H1 (cell line): ENCODE measurements at places on chromosomes 1 and 21. TPM values are rescaled to one million over a fixed set of nuclear protein-coding genes. Genes with fewer than 3 reads are reported as not detected.

IL12RB2 gene
- 0.88 and 1.4 TPM in 2 replicates for total RNA-seq

DNA sequence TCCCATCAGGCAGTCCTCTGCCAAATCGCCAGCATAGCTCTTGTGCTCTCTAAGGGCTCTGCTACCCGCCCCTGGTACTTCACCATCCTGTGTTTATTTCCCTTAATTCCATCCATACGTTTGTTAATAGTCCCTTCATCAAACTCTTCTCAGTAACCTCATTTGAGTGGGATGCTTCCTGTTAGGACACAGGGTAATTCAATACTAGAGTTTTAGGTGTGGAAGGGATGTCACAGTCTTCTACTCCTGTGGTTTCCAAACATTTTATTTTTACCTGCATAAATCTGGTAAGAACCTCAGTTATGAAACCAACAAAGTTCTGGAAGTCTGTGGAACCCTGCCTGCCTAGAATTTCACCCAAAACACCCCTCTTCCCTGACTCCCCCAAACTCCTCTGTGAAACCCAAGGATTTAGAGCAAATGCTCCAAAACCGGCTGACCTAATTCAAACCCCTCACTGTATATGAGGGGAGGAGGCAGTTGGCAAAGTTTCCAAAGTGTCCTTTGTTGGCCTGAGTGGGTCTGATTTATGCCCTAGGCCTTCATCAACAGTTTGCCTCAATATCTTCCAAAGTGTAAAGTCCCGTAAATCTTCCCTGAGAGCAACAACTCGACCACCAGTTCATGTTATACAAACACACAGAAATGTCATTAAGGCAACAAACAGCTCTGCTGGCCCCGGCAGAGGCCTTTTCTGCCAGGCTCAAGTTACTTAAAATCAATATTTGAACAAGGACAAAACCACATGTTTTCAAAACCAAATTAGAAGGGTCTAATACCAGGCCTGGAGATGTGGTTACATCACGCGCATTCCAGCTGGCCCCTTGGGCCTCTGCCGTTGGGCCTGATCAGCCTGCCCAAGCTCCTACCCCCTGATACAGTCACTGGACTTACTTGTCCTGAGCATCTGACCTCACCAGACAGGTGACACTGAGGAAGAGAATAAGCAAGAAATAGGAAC, 82.4 kb upstream of the FGGY start:
- DNase-seq: no peak

DNA sequence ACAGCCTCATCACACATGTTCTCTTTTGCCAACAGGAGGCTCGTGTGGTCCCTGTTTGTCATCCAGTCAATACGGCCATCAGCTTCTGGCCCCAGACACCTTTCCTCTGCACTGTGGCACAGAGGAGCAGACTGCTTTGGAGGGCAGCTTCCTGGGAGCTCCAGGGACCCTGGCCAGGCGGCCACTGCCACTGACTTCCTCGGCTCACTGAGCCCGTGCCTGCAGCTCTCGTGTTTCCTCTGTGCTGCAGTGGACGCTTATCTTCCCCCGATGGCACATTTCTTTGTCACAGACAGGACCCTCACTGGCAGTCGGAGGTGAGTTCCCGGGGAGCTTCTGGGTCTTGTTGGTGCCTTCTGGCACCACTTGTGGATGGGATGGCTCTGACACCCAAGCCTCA, 67.0 kb upstream of the DIRAS3 start:
- no peak for DNase-seq

DNA sequence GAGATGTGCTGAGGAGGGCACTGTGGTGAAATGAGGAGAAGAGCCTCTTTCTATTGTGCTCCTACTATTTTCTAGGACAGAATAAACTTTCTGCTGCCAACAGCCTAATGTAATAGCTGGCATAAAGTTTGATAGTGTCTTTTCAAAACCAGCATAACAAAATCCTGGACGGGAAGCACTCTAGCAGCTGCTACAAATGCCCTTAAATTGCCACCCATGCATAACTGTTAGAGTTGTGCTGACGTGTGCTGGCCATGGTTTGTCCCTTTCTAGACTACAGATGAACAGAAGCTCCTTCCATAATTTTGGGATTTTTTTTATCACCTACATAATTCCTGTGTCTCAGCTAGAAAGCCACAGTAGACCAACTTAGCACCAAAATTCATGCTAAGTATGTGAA, 88.5 kb upstream of the DEPDC1 start:
- DNase-seq: no peak

LCE1A gene
- not detected in 2 replicates for total RNA-seq

DNA sequence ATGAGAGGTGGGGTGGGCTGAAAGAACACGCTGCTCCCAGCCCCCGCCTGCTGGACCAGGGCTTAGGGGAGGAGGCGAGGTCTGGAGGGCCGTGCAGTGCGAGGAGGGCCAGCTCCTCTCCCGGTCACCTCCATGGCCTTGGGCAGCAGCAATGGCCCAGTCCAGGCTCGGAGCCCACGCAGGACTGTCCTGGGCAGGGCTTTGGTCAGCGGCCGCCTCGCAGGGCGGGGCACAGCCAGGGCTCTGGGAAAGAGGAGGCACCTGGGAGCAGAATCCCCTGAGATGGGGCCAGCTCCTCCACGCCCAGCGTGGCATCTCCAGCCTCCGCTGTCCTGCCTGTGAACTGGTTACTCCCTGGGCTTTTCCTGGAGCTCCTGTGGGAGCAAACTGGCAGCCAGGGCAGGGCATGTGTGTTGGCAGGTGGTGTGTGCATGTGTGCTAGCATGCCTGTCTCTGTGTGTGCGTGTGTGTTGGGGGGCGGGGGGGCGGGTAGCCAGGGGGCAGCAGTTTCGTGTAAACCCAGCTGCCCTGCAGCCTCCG, 27.4 kb downstream of the ARHGEF16 start:
- DNase-seq: no peak

CTXND2 gene
- not detected in 2 replicates for total RNA-seq

CNN3 gene
- total RNA-seq: 262 and 266 TPM in 2 replicates

SERTAD4 gene
- 3.2 and 3.3 TPM in 2 replicates for total RNA-seq

- DNase-seq: no peak
Observed at GRCh38 chr1:168089326-168089978, 47.3 kb downstream of the GPR161 start.

- DNase-seq: no peak
Observed at GRCh38 chr1:3976821-3977220, 76.7 kb upstream of the C1orf174 start.

DNA sequence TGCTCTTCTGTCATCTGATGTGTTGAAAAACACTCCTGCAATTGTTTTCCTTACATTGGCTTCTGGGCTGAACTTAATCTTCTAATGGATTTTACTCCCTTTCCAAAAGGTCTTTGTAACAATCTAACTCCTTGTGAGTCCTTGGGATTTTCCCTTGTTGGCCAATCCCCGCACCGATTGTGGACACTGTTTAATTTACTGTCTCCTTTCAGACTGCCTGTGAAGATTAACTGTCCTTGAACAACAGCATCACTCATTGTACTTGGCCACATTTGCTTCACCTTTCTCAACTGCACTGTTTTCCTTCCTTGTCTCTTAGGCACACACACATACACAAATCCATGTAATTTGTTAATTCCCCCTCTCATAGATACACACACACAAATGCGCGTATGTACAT, 120.4 kb downstream of the SPATA46 start:
- no peak for DNase-seq

- no peak for DNase-seq
Observed at GRCh38 chr1:206511362-206512057, 4.2 kb downstream of the RASSF5 start.

- no peak for DNase-seq
Observed at GRCh38 chr1:111690306-111690617, 48.9 kb downstream of the INKA2 start.

- no peak for DNase-seq
Observed at GRCh38 chr1:155912056-155912536, 947 bp upstream of the RIT1 start.

DNA sequence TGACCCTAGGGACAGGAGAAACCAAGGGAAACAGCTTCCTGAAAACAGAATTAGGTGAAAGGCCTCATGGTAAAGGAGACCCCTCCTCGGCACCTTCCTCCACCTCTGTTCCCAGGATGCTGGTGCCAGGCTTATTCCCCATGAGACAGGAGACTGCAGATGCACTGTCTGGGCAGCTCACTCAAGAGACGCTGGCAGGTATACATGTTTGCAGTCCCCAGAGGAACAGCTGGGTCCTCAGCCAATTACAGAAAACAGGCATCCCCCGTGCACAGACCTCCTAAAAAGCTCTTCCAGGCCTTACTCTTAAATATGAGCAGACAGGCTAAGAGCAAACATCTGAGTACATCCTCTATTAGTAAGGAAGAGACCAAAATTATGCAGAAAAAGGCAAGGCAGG, 6.5 kb downstream of the CCSAP start:
- DNase-seq: no peak

PLEKHA6 gene
- 17.0 and 20.2 TPM in 2 replicates for total RNA-seq

DNA sequence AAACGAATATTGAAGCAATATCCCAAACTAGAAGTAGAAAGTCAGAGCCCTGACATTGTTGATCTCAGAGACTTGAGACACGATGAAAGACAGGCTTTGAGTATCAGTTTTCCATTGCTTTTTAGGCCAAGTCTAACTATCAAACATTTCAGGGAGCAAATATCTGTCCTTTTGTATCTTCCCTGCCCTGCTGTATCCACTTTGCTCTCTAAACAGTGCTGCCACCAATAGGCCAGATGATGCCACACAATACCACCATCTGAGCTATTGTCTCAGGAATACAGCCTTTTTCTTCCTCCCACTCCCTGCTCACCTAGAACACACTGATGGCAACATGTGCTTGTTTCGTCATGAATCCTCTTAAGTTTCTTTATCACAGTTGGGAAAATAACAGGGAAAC, 62.6 kb upstream of the SPAG17 start:
- DNase-seq: no peak

DNA sequence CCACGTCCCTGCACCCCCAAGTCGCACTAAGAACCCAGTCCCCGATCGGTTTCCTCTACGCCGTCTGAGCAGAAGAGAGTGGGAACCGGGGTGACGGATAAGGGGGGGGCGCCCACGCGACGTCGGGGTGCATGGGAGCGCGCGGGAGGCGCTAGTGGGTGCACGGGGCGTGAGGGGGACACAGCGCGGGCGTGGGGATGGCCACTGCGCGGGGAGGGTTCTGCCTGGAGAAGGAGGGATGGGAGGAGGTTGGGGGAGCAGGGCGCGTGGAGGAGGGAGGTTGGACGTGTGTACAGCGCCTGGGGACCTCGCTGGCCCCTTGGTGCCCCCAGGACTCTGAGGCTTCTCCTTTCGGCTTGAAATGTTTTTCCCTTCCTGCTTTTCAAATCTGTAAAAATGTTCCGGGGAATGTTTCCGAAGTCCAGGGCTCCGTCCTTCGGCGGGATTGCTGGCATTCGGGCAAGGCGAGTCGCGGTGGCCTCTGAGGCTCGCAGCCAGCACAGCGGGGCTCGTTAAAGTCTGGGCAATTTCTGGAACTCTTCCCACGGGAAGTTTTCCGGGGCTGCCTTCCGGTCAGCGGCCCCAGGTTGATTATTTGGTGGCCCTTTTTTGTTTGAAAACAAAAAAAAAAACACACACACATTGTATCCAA, 13.1 kb downstream of the RNF220 start:
- DNase-seq: no peak

DNA sequence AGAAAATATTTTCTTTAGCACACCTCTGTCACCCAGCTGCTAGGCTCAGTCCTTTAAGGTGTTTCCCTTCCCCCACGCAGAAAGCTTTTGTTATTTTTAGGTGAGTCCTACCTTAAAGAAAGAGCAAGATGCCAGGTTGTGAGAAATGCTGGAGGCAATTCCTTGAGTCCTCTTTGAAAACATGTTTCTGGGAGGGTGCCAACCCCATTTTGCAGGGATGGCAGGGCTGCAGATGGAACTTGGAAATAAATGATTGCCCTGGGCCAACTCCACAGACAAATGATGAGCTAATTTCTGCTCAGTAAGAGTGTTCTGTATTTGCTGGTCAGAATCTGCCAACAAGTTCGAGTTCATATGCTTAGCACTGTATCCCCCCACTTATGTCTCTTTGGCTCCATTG, 119.2 kb upstream of the RAB3GAP2 start:
- DNase-seq: no peak

DNA sequence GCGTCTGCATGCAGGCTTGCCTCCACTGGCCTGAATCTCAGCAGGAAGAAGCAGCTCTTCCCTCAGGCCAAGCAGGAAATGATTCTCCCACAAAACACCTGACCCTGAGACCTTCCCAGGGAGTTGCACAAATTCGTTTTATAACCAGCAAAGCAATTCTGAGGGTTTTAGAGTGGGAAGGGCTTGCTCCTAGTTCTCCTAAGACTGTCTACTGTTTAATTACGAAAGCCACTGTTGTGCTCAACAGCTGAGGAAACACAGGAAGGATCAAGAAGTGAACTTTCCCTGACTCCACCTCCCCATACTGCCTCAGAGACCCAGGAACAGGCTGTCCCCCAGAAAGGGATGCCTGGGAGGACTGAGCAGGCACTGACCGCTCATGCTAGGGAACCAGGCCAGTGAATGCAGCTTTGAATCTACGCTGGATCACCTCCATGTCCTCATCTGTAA, 37.0 kb upstream of the PUM1 start:
- DNase-seq: no peak

ADORA1 gene
- total RNA-seq: 3.3 and 3.5 TPM in 2 replicates

DNA sequence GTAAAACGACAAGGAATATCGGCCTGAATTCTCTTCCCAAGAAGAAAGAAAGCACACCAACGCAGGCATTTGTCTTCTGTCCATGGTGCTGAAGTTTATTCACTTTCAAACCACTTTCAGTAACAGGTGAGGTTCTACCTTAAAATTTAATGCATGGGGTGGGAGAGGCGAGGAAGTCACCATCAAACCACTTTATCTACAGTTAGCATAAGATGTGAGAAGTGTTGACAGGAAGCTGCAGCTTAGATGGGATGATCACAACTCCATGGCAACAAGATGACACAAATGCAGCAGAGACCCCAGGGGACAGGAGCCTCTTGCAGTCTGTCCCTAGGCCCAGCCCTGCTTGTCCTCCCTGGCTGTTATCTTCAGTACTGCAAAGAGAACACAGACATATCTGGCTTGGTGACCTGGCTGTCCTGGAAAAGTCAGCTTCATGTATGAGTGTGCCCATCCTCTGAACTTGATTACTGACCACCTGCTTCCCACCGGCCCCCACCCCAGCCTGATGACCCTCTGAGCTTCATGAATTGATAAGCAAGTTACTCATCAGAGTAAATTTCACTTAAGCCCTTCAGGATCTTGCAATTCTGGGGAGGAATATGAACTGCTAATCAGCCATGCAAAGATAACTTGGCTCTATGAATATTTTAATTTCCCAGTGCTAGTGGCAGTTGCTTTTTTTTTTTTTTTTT, 1.8 kb downstream of the NPPA start:
- no peak for DNase-seq

DNA sequence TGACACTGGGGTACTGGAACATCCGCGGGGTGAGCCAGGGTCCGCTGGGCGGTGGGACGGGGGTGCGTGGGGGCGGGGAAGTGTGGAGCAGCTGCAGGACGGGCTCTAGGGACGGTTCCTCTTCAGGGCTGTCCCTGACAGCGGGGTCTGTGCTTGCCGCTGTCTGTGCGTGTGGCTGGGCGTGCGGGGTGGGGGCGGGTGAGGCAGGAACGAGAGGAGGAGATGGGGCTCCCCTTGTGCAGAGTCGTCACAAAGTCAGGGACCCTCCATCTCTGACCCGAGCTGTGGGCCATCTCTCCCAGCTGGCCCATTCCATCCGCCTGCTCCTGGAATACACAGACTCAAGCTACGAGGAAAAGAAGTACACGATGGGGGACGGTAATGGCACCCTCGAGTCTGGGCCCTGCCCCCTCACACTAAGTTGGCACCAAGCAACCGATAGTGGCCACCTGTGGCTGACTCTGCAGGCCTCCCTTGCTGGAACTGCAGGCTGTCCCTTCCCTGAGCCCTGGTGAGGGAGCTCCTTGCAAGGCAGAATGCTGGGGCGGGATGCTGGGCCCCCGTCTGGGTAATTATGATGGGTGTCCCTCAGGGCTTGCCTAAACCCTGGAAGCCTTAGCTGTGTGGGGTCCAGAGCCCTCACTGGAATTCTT, 392 bp downstream of the GSTM2 start:
- no peak for DNase-seq

MTMR11 gene
- 3.5 and 4.8 TPM in 2 replicates for total RNA-seq
